ENCODE measurements at places on chromosomes 2 and 18. TPM values are rescaled to one million over a fixed set of nuclear protein-coding genes. Genes with fewer than 3 reads are reported as not detected.

DNA sequence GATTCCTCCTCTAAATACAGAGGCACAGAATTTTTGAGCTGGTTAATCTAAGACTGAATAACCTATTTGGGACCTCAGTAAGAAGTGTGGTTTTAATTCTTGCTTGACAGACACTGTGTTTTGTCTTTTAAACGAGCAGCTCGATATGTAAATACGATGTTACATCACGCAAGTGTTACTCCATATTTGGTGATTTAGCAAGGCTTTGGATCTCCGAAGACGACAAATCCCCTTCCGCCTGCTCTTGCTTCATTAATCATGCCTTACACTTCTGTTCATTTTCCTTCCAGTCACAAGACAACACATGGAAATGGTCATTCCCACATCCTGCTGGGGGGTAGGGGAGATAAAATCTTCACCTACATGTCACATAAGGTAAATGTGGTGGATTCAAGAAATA lies 9.4 kb downstream of the BCL11A start:
- no peak for DNase-seq

DNA sequence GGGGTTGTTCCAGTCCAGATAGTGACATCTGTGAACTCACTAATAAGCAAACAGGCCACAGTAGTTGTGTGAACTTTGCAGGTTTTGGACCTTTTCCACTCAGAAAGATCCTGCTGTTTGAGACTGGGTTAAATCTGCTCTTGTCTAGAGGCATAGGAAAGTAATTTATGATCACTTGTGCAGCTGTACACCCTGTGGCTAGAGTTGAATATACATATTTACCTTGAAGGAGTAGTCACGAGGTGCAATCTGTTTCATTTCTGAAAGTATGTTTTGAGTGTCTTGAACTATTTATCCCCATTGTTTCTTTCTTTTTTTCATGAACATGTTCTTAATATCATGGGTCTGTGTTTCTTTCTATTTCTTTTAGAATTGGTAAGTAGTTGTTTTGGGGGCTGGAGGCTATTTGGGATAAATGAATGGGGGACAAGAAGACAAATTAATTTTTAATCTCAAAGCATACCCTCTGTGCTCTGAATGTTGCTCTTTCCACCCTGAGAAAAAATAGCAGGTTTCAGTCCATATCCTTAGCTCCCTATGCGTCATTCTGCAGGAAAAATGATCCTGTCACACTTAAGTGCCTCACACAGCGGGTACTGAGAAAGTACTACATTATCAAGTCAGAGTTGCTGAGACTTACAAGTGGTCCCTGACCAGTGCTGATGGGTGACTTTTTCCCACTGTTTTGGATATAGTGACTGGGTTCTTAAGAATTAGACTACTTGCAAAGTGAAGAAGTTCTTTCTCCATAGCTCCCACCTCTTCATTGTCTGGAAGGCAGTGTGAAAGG lies 28.2 kb downstream of the DCC start:
- DNase-seq, result no peak

The STARD6 gene
- total RNA-seq, result 0.28 TPM

The ESPNL gene
- total RNA-seq, result 1.4 TPM

DNA sequence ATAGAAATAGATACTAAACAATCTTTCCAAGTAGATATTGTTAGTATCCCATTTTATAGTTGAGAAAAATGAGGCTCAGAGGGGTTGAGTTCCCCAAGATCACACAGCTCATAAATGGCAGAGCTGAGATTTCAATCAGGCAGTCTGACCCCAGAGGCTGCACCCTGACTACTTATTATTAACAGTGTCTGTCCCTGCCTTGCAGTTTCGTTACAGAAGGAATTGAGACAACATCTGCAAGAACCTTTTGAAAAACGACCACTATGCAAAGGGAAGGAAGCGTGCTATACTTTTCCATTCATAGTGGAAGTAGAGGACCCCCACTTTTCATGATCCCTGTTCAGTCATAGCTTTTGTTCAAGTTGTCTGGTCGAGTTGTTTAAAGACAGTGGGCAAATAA lies 53.2 kb upstream of the SEC11C start:
- DNase-seq, result no peak

The ALPG gene
- total RNA-seq, result not detected

GRCh38 chr2:903223-903900 lies 47.3 kb upstream of the SNTG2 start:
- no peak for DNase-seq

The NPAS2 gene
- 5.6 TPM for total RNA-seq

DNA sequence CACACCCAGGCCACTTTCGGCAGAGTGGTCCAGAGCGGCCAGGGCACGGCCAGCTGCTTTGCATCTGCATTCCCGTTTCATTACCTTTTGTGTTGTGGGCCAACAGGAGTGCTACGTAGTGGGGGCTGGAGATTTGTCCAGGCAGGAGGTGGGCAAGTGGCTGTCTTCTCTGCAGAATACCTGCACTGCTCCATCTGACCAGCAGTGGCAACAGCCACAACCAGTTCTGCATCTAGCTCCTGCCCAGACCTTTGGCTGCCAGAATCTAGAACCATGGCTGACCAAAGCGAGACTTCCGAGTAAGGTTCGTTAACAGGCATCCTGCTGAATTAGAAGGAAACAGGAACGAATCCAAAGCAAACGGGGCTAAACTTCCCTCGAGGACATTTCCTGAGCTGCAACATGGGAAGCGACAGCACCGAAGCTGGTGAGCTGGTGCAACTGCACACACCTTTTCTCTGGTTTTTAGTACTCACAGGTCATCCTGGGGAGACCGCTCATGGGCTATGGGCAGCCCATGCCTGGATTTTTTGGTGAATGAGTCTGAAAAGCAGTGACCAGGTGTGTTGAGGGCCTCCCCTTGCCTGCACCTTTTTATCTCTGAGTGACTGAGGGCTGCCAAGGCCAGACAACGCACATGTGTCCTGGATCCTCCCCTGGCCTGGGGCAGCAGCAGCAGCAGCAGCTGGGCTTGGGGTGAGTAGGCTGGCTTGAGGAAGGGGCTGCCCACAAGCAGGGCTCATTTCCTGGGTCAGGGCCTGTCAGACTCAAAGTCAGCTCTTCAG lies 10.5 kb downstream of the GDF7 start:
- DNase-seq, result no peak

The OTOS gene
- total RNA-seq, result not detected

- DNase-seq, result no peak
Measured at GRCh38 chr18:5066380-5066977, 130.6 kb downstream of the AKAIN1 start.

DNA sequence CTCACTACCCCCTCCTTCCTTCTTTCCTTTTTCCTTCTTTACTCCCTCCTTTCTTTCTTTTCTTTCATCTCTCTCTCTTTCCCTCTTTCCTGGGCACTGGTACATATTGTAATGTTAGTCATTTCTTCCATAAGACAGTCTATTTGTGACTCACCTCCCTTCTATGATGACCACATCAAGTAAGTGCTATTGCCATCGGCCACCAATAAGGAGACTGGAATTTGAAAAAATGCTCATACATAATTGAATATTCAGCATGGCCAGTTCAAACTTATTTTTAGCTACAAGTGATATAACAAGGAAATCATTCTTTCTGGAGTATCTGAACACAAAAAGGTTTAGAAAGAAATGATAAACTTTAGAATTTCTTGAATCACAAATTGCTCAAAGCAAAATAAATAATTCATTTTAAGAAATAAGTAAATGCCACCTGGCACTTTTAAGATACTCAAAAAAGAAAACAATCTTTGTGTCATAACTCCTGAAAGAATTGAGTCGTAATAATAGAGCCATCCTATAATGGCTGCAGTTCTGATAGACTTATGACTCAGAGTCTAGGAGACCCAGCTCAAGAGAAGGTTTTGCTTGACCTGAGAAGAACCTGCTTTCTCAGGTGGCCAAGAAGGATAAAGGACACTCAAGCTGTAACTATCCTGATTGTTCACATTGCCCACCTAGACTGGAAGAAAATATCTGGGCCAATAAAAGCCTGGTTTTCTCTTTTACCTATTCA lies 51.6 kb upstream of the CCBE1 start:
- DNase-seq, result peak; percentile 93

- no peak for DNase-seq
Measured at GRCh38 chr2:38514603-38515154, 88.0 kb downstream of the HNRNPLL start.

The NEU4 gene
- total RNA-seq, result not detected

DNA sequence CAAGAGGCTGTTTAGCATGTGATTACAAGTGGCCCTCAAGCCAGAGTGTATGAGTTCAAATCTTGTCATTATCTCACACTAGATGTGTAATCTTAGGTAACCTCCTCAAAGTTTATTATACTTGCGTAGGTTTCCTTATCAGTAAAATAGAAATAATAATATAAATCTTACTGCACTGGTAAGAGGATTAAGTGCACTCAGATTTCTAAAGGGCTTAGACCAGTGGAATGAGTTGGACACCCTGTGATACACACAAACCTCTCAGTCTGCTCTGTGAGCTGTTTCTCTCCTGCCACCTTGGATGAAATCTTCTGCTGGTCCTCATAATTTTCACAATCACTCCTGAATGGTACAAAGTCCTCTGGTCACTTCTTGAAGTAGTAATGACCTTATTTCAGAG lies 145.4 kb upstream of the ZNF516 start:
- DNase-seq, result no peak

GRCh38 chr2:239423551-239423950 lies 22.7 kb upstream of the HDAC4 start:
- DNase-seq, result no peak

The UPP2 gene
- not detected for total RNA-seq

The ARHGEF33 gene
- 0.18 TPM for total RNA-seq

- no peak for DNase-seq
Measured at GRCh38 chr18:22268641-22269128, 99.3 kb downstream of the GATA6 start.

DNA sequence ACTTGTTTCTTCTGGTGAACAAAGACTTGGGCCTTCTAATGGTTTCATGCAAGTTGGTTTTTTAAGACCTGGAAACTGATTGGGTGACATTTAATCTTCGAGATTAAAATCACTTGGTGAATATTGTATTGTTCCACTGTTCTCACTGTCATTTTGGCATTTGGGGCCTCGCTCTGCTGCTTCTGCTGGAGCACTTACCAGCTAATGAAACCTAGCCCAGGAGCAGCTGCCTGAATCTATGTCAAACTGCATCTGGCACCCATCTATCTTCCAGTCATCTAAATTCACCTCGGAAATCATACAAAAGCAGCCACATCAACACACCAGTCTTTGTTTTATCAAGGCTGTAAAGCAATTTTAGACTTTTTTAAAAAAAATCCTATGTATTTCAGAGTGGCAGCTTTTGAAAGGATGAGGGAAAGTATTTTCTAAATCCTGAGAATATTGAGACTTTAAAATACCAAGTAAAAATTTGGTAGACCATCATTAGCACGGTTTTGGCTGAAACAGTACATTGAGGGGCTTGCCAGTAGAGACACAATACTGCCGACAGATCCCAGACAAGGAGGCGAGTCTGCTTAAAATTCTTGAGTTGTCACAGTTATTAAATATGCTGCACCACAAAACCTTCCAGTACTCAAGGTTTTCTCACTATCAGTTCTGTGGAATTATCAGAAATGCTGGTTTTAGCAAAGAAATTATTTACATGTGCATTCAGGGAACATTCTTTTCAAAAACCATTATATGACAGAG lies 26.1 kb upstream of the SERTAD2 start:
- DNase-seq, result no peak

The SLC4A3 gene
- total RNA-seq, result 1.1 TPM

The ZNF521 gene
- total RNA-seq, result 44.7 TPM

DNA sequence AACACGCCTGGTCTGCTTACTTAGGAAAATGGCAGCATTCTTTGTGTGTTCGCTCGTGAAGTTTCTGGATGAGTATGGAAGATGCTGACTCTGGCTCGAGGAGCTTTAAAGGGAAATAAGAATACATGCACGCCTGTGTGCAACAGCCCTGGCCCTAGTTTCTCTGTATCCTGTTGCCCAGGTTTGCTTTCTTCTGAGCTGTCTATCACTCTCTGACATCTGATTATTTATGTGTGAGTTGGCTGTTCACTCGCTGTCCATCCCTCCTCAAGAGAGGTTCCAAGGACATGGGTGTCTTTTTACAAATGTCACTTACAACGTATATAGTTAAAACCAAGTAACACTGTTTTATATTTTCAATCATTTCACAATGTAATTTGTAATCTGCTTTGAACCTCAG lies 16.0 kb downstream of the SLC9A2 start:
- no peak for DNase-seq

DNA sequence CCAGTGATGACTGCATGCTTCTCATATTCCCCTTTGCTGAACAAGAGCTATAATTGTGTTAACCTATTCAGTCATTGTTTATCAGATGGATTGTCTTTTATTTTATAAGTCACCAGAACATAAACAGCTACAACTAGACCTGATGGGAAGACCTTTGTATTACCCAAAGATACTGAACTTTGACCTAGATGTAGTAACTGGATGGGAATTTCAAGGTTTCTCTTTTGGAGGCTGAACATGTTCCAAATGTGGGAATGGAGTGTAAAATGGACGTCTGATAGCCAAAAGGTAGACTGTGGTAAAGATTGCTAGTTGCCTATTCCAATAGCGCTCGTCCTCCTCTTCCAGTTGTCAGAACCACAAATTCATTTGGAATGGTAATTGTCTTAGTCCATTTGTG lies 56.4 kb upstream of the ST3GAL5 start:
- DNase-seq, result no peak

- no peak for DNase-seq
Measured at GRCh38 chr2:197211881-197212342, 98.7 kb downstream of the ANKRD44 start.

The ANO7 gene
- 0.36 TPM for total RNA-seq

The PROKR1 gene
- not detected for total RNA-seq

- no peak for DNase-seq
Measured at GRCh38 chr2:3965211-3965610, 261.8 kb downstream of the DCDC2C start.

DNA sequence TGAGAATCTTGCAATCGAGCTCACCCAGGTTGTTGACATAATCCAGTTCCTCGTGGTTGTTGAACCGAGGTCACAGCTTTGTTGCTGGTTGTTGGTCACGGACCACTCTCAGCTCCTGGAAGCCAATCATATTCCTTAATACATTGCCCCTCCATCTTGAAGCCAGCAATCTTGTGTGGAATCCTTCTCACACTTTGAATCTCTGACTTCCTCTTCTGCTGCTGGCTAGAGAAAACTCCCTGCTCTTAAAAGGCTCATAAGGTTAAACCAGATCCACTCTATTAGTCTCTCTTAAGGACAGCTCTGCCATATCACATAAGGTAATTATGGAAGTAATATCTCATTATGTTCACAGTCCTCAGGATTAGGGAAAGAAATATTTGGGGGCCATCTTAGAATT lies 41.1 kb downstream of the SP140 start:
- peak; percentile 1 for DNase-seq

The ASTL gene
- total RNA-seq, result not detected

The INHBB gene
- 0.28 TPM for total RNA-seq

The SERPINB13 gene
- not detected for total RNA-seq

DNA sequence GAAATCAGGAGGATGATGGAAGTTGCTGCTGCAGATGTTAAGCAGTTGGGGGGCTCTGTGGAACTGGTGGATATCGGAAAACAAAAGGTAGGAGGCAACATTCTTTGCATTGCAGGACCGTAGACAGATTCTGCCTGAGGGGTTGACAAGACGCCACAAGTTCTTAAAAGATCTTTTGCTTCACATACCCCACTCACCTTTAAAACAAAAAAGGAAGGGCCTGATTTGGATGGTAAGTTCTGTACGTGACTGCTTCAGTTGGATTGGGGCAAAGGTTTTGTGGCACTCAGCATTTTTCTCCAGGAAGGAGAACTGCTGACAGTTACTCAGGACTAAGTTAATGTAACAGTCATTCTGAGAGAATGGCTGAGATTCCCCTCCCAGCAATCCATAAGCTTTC lies 5.2 kb downstream of the CNDP2 start:
- no peak for DNase-seq

All from IMR-90 (cell line).